Skeletal muscle tissue (tissue), 5 donors: ENCODE measurements at places on chromosomes 6 and 20. TPM values are rescaled to one million over a fixed set of nuclear protein-coding genes. Genes with fewer than 3 reads are reported as not detected.

Gene COL11A2
- 28.7 TPM for total RNA-seq

Gene TMEM170B
- total RNA-seq, result 6.3 TPM

Gene SLC17A1
- not detected for total RNA-seq

Gene TFAP2C
- not detected for total RNA-seq

Gene RPS18
- total RNA-seq, result 8,222 TPM

Gene ANKEF1
- total RNA-seq, result 1.0 TPM

Gene LAMA5
- 14.1 TPM for total RNA-seq

Gene IBTK
- 50.1 TPM for total RNA-seq

Gene MCHR2
- total RNA-seq, result not detected

Gene FERMT1
- total RNA-seq, result not detected

Gene TRIM31
- total RNA-seq, result not detected

Gene ACTL10
- total RNA-seq, result 1.0 TPM

Gene PMEPA1
- 5.2 TPM for total RNA-seq

Gene PPDPF
- total RNA-seq, result 24.0 TPM

Gene C2
- total RNA-seq, result 8.4 TPM

Gene BFSP1
- total RNA-seq, result 1.0 TPM

Gene NOX3
- not detected for total RNA-seq

Gene SLC17A9
- not detected for total RNA-seq

Gene OTOR
- not detected for total RNA-seq

Gene RPP40
- 9.9 TPM for total RNA-seq

Gene SULF2
- total RNA-seq, result 32.9 TPM

Gene NKX2-2
- total RNA-seq, result not detected

Gene PAX1
- total RNA-seq, result under 0.01 TPM

Gene VGLL2
- 17.7 TPM for total RNA-seq

Gene KIAA1755
- total RNA-seq, result 3.7 TPM

Gene KHDC1L
- not detected for total RNA-seq

Gene LPIN3
- total RNA-seq, result 0.52 TPM

Gene BPIFB2
- not detected for total RNA-seq

Gene SLCO4A1
- not detected for total RNA-seq

Gene TNFRSF6B
- not detected for total RNA-seq

Gene FKBP1C
- not detected for total RNA-seq

Gene SLC32A1
- total RNA-seq, result not detected

Gene PSORS1C2
- total RNA-seq, result not detected

Gene PKHD1
- 38.6 TPM for total RNA-seq

Gene CGA
- total RNA-seq, result not detected

Gene RAMACL
- 1.0 TPM for total RNA-seq

Gene NUP43
- total RNA-seq, result 17.2 TPM

Gene ADTRP
- total RNA-seq, result under 0.01 TPM

Gene SDC4
- 4.2 TPM for total RNA-seq

Gene TBC1D7
- 17.7 TPM for total RNA-seq

Gene KIFC1
- 12.0 TPM for total RNA-seq

Gene GPX6
- total RNA-seq, result not detected

Gene CTAGE9
- not detected for total RNA-seq

Gene MCCD1
- total RNA-seq, result not detected

Gene ANKRD66
- total RNA-seq, result not detected

Gene NKAPL
- total RNA-seq, result 0.52 TPM

Gene NDUFAF4
- total RNA-seq, result 12.0 TPM

Gene SUMO4
- total RNA-seq, result 0.52 TPM

Gene ECT2L
- total RNA-seq, result under 0.01 TPM

Gene MYBL2
- total RNA-seq, result 3.1 TPM

Gene SLC17A3
- total RNA-seq, result not detected

Gene RNF182
- total RNA-seq, result under 0.01 TPM

Gene CLIC1
- total RNA-seq, result 152 TPM

Gene DBNDD2
- 3.7 TPM for total RNA-seq

Gene RSPH4A
- total RNA-seq, result 0.52 TPM

Gene C20orf202
- total RNA-seq, result 0.52 TPM
